ENCODE measurements at places on chromosomes 4 and X. TPM values are rescaled to one million over a fixed set of nuclear protein-coding genes. Genes with fewer than 3 reads are reported as not detected.

GRCh38 chr4:143400082-143400481 lies 63.4 kb downstream of the GAB1 start:
- no peaks in the 10 kb centered on the region for H3K36me3 ChIP-seq
- H3K27ac ChIP-seq = no peak overlapping the region
- no peak for DNase-seq
- peaks cover 16% of the 10 kb centered on the region for H3K4me1 ChIP-seq
- H3K27me3 ChIP-seq = no peaks in the 10 kb centered on the region
- no peak overlapping the region for H3K4me3 ChIP-seq

- no peaks in the 10 kb centered on the region for H3K27me3 ChIP-seq
- H3K4me3 ChIP-seq = no peak overlapping the region
- H3K36me3 ChIP-seq = no peaks in the 10 kb centered on the region
- H3K27ac ChIP-seq = no peak overlapping the region
These were observed 65.7 kb upstream of the CITED1 start for GRCh38 chrX:72371405-72371804.

DNA sequence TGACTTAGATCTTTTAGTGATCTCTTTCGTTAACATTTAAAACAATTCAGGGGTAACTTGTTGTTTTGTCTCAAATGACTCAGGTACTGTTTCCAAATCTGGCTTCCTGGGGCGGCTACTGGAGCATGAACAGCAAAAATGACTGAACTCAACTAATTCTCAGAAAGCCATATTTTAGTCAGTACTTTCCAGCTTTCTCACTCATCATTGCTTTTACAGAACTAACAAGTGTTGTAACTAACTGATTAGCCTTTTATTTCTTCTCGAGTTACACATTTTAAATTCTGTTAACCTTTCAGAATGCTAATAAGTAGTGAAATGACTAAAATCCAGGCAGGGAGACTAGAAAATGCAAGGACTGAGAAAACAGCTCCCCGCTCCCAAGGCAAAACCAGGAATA lies 55.3 kb downstream of the JADE3 start:
- DNase-seq = no peak
- no peaks in the 10 kb centered on the region for H3K27me3 ChIP-seq
- H3K4me3 ChIP-seq = no peak overlapping the region
- H3K36me3 ChIP-seq = no peaks in the 10 kb centered on the region
- H3K4me1 ChIP-seq = peaks cover 29% of the 10 kb centered on the region
- H3K27ac ChIP-seq = peak overlapping the region; percentile 83

- no peak overlapping the region for H3K27ac ChIP-seq
- no peak overlapping the region for H3K4me3 ChIP-seq
- peaks cover 18% of the 10 kb centered on the region for H3K27me3 ChIP-seq
- no peaks in the 10 kb centered on the region for H3K36me3 ChIP-seq
- H3K4me1 ChIP-seq = no peaks in the 10 kb centered on the region
These were observed 38.8 kb upstream of the FTHL17 start for GRCh38 chrX:31110657-31111056.

- peaks cover 10% of the 10 kb centered on the region for H3K4me1 ChIP-seq
- H3K36me3 ChIP-seq = no peaks in the 10 kb centered on the region
- DNase-seq = no peak
- H3K4me3 ChIP-seq = no peak overlapping the region
- peak overlapping the region; percentile 86 for H3K27ac ChIP-seq
- H3K27me3 ChIP-seq = no peaks in the 10 kb centered on the region
These were observed 576.9 kb upstream of the PCDH10 start for GRCh38 chr4:132572210-132572609.

- H3K27ac ChIP-seq = no peak overlapping the region
- H3K36me3 ChIP-seq = peaks cover 4% of the 10 kb centered on the region
- H3K4me1 ChIP-seq = peaks cover 34% of the 10 kb centered on the region
- H3K4me3 ChIP-seq = no peak overlapping the region
- no peak for DNase-seq
These were observed 67.3 kb downstream of the PDLIM5 start for GRCh38 chr4:94519019-94519418.

- H3K36me3 ChIP-seq = peaks cover 7% of the 10 kb centered on the region
- no peak overlapping the region for H3K27ac ChIP-seq
- no peak overlapping the region for H3K4me3 ChIP-seq
- H3K4me1 ChIP-seq = peaks cover 7% of the 10 kb centered on the region
These were observed 34.6 kb upstream of the DCAF8L2 start for GRCh38 chrX:27555514-27555913.

DNA sequence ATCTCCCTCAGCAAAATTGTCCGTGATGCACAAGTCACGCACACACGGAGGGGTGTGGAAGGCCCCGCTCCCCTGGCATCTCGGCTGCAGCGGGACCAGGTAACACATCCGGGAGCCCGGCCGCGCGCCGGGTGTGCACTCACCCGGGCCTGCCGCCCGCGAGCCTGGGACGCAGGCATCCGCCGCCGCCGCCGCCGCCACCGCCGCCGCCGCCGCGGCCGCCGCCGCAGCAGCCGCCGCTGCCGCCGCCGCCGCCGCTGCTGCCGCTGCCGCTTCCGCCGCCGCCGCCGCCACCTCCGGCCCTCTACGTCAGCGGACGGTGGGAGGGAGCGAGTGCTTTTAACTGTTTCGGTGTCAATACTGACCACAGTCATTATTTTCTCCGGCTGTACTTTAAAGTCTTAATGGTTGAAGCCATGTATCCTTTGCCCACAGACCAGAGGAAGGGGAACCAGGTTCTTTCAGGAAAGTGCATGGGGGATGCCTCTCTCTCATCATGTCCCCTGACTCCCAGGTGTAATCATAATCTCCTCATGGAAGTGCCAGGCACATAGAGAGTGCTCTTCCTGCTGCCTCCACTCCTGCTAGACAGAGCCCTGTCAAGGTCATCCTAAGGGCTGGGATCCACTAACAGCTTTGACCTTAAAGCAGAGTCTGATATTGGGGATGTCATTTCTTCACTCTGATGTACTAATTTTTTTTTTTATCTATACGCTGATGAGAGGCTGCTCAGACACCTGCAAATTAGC lies 38.0 kb downstream of the MAGEE2 start:
- no peak for DNase-seq
- H3K4me3 ChIP-seq = peak overlapping the region; percentile 73
- peaks cover 4% of the 10 kb centered on the region for H3K4me1 ChIP-seq
- no peaks in the 10 kb centered on the region for H3K27me3 ChIP-seq
- H3K27ac ChIP-seq = no peak overlapping the region
- H3K36me3 ChIP-seq = peaks cover 22% of the 10 kb centered on the region

DNA sequence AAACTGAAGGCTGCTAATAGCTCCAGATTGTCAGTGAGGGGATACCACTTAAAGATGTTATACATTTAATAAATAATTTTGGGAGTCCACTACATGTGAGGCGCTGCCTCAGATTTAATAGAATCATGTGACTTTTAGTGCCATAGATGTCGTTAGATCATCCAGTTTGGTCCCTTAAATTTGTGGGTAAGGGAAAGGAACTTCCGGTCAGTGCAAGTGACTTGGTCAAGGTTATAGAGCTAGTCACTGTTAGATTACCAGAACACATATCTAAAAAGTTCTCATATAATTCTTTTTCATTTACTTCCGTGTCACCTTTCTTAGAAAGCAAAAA lies 529 bp upstream of the UBA6 start:
- H3K4me3 ChIP-seq = peak overlapping the region; percentile 96
- H3K27me3 ChIP-seq = no peaks in the 10 kb centered on the region
- no peak for DNase-seq
- peak overlapping the region; percentile 98 for H3K27ac ChIP-seq

- no peak overlapping the region for H3K4me3 ChIP-seq
- H3K36me3 ChIP-seq = peaks cover 11% of the 10 kb centered on the region
- H3K27ac ChIP-seq = no peak overlapping the region
- peaks cover 20% of the 10 kb centered on the region for H3K4me1 ChIP-seq
These were observed 3.5 kb downstream of the PCSK1N start for GRCh38 chrX:48831909-48832291.

DNA sequence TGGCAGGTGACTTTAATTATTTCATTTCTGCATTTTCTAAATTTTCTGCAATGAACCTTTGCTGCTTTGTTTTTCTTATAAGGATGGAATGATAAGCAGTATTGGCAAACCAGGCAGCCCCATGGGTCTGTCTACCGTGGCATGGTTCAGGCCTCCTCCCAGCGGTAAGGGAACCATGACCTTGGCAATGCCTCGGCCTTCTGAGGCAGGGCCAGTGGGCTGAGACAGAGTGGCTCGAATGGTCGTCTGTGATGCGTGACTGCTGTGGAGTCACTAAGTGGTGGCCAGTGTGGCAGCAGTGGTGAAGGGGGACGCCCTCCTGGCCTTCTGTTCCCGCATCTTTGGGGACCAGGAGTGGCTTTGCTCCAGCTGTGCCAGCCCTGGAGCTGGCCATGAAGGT lies 43.6 kb upstream of the GRPEL1 start:
- H3K4me3 ChIP-seq = no peak overlapping the region
- H3K27ac ChIP-seq = no peak overlapping the region
- no peaks in the 10 kb centered on the region for H3K36me3 ChIP-seq
- DNase-seq = no peak

MAMLD1 gene
- 0.93 TPM for total RNA-seq

MAGEC1 gene
- total RNA-seq = not detected

FGF13 gene
- 1.1 TPM for total RNA-seq

TMPRSS11A gene
- total RNA-seq = 1.8 TPM

ZNF630 gene
- 5.8 TPM for total RNA-seq

PDE6B gene
- 9.0 TPM for total RNA-seq

PRAF2 gene
- 30.5 TPM for total RNA-seq

DCLK2 gene
- 49.5 TPM for total RNA-seq

ABCB7 gene
- 31.1 TPM for total RNA-seq

ASB12 gene
- 0.18 TPM for total RNA-seq

FGF5 gene
- total RNA-seq = 0.07 TPM

ETDB gene
- total RNA-seq = not detected

MOB1B gene
- total RNA-seq = 36.9 TPM

Measured in mesothelial cell of epicardium (in vitro differentiated cells).